ENCODE measurements at places on chromosomes 16 and 17.

DNA sequence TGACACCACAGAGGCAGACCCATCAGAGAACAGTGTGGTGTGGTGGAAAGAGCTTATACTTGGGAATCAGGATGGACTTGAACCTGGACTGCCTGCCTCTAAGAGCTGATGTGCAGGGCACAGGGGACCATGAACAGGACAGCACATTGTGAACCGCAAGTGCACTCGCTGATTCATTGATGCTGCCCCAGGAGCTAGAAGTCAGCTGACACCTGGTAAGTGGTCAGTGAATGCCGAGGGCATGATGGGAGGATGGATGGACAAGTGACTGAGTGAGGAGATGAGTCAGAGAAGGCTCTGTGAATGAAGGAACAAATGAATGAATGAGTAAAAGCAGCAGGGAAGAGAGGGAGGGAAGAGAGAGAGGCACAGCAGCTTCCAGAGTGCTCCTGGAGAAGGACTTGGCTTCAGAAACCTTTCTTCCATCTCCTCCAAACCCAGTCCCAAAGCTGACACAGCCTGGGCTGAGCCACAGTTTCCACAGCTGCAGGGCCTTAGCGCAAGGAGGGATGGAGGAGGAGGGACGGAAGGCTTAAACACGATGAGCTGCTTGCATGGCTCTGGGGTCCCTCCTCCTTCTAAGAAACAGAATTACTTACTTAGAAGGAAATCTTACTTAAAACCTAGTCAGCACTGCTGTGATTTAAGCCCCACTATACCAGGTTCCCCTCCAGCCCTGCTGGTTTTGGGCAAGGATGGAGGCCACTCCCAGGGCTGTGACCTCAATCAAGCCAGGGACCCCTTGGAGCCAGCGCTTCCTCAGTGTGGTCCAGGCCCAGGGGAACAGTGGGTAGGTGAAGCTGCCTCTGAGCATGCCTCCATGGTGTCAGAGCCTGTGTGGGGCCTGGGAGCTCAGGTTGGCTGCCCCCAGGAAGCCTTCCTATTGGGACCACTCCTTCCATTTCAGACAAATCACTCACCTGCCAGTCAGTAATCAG is 184.6 kb downstream of the TMEM132E start:
- DNase-seq, result no peak

- DNase-seq, result no peak
Measured at GRCh38 chr16:26374279-26374925, 682.6 kb downstream of the HS3ST4 start.

- no peak for DNase-seq
Measured at GRCh38 chr17:2239170-2239551, 64.4 kb downstream of the SMG6 start.

GRCh38 chr17:43456661-43457361 is 27.0 kb upstream of the DHX8 start:
- no peak for DNase-seq

DNA sequence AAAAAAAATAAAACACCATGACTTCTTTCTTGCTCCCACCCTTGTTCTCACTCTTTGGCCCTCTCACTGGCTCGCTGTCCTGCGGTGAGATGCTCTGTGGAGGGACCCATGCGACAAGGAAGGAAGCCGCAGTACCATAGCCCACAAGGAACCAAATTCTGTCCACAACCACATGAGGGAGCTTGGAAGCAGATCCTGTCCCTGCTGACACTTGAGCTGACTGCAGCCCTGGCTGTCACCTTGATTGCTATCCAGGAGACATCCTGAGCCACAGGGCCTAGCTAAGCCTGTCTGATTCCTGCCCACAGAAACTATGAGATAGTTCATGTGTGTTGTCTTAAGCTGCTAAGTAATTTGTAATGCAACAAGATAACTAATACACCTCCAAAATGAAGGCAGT is 4.8 kb upstream of the MT2A start:
- no peak for DNase-seq

- DNase-seq, result no peak
Measured at GRCh38 chr17:81814748-81815645, 11.0 kb downstream of the GCGR start.

DNA sequence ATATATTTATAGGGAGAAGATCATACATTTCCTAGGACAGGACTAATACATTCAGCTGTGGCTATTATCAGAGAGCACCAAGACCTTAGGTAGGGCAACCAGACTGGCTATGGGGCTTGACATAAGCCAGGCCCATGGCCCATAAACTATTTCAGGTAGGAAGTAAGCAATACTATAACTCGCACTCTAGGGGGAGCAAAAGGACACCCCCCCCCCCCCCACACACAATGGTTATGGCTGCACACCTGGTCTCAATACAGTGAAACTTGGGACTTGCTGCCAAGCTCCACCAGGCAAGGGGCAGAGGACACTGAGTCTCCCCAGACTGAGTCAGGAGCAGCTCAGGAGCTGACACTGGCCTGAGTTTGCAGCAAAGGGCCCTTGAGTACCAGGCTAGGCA is 348.9 kb upstream of the ASIC2 start:
- DNase-seq, result no peak

GRCh38 chr16:75379911-75380847 is 53.1 kb downstream of the CFDP1 start:
- DNase-seq, result no peak

GRCh38 chr16:79317521-79317920 is 283.0 kb downstream of the MAF start:
- DNase-seq, result no peak

- DNase-seq, result peak; percentile 13
Measured at GRCh38 chr16:58628845-58629732, 537 bp downstream of the CNOT1 start.

DNA sequence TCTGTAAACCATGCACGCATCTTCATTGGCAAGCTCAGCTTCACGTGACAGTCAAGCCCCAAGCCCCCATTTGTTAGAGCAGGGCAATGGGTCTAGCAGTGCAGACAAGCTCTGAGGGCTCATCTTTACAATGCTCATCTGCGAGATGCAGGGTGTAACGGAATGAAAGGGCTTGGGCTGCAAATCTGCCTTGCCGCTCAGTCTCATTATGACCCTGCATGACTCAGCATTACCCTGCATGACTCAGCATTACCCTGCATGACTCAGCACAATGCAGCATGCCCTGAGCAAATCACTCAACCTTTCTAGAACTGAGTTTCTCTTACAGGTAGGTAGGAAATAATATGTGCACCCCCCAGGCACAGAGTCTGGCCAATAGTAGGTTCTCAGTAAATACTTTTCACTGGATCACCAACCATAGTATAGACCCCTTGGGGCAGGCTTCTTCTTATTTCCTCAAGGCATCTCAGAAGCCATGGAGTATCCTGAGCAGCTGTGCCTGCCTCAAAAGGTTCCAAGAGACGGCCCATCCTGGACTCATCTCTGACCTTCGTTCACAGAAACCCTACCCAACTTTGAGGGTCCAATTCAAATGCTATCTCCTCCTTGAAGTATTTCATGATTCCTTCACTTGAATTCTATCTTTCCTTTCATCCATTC is 391.3 kb upstream of the CDH5 start:
- no peak for DNase-seq

DNA sequence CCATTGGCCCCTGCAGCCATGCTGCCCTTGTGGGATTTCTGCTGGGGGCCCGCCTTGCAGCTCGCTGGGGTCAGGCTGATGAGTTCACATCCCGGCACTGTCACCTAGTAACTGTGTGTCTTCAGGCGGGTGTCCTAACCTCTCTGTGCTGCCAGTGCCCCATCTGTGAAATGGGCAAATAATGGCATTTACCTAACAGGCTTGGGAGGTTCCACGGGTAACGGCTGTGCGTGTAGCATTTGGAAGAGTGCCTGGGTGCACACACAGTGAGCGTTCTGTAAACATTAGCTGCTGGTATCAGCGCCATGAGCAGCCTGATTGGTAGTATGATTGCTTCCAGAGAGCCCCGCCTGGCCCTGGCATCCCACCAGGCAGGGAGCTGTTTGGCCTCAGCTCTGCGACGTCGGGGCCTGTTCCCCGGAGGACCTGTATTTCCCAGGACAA is 167.3 kb upstream of the GSE1 start:
- no peak for DNase-seq

- no peak for DNase-seq
Measured at GRCh38 chr17:27351759-27352158, 57.8 kb downstream of the WSB1 start.

DNA sequence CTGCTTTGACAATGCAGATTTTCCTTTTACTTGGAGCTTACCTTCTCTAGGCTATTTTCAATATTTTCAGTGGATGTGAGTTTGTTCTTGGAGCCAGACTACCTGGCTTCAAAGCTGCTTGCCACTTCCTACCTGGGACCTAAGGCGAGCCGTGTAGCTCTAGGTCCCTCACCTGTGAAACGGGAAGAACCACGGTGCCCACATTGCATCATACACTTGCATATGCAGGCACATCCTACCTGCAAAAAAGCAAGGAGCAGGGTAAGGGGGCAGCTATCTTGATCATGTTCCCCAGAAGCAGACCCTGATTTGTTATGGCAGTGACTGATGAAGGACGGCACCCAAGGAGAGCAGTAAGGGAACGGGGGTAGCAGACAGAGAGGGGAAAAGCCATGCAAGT is 27.0 kb upstream of the MPRIP start:
- DNase-seq, result no peak

GRCh38 chr17:8856869-8857575 is 10.5 kb downstream of the PIK3R6 start:
- no peak for DNase-seq

GRCh38 chr16:4318451-4318910 is 2.6 kb downstream of the GLIS2 start:
- no peak for DNase-seq

GRCh38 chr16:22098405-22099255 is 6.3 kb downstream of the VWA3A start:
- no peak for DNase-seq

GRCh38 chr16:27455700-27456099 is 53.7 kb downstream of the IL21R start:
- DNase-seq, result no peak

- no peak for DNase-seq
Measured at GRCh38 chr16:2687531-2688308, 5.4 kb downstream of the KCTD5 start.

- no peak for DNase-seq
Measured at GRCh38 chr17:63024716-63025115, 58.7 kb downstream of the TANC2 start.

DNA sequence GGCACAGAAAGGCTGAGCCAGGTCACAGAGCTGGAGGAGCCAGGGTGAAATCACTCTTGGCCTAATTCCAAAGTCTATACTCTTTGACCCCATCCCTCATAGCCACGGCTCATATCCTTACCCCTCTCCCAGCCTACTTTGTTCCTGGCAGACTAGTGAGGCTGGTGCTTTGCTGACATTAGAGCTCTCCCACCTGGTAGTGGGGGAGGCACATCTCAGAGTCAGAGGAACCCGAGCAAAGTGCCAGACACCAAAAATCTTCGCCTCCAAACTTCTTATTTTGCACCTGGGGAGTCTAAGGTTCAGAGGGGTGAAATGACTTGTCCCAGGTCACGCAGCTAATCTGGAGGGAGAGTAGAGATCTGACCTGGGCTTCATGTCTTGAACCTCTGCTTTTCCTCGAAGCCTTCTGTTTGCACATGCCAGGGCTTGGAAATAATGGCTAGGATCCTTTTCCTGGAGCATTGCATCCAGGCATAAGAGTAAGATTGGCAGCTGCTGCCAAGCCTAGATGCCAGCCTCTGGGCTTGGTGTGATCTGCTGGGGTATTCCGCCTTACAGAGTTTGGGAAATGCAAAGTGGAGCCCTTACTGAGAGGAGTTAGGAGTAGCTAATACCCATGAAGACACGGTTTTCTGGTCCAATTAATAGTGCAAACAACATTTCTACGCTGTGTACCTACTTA is 126.9 kb downstream of the SPACA3 start:
- DNase-seq, result no peak

- no peak for DNase-seq
Measured at GRCh38 chr16:83669456-83669855, 138.3 kb upstream of the HSBP1 start.

DNA sequence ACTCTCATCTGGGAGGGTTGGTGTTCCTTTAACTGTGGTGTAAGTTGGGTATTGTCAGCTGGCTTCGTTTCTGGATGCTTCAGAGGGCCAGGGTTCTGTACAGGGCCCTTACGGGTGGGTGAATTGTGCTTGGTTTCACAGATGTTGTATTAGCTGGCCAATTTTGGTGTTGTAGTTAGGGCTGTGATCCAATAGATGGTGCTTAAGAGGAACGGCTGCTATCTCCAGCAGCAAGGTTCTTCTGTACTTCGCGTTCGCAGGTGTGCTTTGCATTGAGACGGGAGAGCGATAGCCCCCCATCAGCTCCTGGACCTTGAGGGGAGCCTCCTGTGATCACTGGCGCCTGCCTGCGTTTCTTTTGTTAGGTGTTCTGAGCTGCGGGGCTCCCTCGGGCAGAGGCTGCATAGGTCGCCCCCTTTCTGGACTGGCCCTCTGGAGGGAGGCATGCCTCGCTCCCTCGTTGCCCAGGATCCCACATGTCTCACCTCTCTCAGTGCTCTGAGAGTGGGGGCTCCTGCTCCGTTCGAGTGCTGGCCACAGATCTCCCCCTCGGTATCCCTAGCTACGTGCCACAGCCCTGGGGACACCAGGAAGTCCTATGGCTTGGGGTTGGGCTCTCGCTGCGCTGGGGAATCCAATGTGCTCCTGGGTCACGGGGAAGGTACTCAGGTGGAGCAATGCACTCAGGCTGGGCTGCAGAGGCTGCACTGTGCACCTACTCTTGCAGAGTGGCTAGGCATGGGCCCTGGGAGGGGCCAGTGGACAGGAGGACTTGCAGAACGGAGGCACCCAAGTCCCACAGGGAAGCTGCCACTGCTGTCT is 837 bp upstream of the PRDM7 start:
- DNase-seq, result no peak

DNA sequence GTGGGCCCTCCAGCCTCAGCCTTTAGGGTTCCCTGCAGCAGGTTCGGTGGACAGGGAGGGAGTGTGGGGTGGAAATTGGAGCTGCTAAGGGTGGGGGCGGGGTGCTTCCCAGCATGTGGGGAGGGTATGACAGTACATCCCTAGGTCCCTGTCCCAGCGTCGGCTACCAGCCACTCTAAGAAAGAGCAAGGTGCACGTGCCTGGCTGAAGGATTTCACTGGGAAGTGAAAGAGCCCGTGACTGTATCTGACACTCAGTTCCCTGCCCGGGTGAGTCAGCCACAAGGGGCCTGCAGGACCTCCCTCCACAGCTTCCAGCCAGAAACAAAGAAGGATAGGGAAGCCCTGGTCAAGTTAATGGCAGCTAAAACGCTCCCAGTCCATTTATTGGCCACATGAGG is 4.1 kb downstream of the SNRNP25 start:
- DNase-seq, result no peak

DNA sequence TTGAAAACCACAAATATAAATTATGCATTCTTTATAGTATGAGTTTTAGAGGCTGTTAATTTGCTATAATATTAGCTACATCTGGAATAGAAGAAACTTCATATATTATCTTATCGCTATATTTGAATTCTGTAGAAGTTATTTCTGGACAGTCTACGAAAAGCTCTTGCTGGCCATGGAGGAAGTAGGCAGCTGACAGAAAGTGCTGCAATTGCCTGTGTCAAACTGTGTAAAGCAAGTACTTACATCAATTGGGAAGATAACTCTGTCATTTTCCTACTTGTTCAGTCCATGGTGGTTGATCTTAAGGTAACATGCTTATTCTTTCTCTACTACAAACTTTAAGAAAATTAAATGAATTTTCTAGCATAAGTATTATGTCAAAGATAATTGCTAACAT is 96.8 kb downstream of the OMG start:
- DNase-seq, result no peak
